Stimulated activated naive CD4-positive, alpha-beta T cell (primary cell): ENCODE measurements at places on chromosomes 7 and 10.

DNA sequence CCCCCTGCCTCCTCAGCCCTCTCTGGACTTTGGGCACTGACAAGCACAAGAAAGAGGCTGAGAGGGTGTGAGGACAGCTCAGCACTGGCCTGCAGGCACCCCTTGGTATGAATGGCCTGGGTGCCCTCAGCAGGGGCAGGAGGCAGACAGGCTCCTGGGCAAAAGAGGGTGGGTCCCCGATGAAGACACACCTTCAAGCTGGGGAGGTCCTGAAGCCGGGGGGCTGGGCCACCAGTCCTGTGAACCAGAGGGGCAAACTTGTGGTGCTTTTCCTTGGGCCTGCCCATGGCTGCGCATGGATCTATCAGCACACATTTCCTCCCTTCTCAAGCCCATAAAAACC, 22.8 kb downstream of the FAM241B start:
- no peak for DNase-seq

GRCh38 chr10:110723224-110723891, 79.2 kb downstream of the RBM20 start:
- no peak for DNase-seq

- no peak for DNase-seq
These were observed 103.2 kb upstream of the CTBP2 start for GRCh38 chr10:125263551-125263950.

- DNase-seq, result no peak
These were observed 14.4 kb upstream of the DPYSL4 start for GRCh38 chr10:132172091-132173066.

DNA sequence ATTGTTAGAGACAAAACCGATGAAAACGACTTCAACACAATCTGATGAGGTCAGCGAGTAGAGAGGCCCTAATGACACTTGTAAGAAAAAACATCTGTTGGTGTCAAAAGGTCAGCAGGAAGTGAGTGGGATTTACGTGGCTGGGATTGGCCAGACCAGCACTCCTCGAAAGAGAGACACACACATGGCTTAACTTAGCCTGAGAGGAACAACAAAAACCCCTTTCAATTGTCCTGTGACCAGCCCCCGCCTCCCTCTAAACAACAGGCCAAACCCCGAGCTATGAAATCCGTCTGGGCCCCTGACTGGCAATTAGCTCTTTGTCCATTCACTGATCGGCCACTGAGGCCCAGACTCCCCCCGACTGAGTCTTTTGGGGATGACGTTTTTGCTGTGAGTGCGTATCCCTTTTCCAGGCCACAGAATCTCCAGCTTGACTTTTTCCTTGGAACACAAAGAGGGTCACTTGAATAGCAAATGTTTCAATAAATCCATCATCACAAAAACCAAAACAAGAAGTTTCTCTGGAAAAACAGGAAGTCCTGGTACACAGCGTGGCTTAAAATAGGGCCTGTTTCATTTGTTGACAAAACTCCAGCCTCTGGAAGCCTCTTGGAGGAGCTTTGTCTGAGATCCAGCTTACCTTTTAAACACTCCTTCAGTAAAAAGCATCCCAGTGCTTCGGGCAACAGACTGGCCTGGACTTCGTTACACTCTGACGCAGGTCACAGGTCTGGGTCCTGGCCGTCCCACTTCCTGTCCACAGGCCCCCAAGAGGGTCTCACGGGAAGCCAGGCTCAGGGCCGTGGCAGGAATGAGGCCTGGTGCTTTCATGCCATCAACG, 103.0 kb downstream of the CTBP2 start:
- no peak for DNase-seq

DNA sequence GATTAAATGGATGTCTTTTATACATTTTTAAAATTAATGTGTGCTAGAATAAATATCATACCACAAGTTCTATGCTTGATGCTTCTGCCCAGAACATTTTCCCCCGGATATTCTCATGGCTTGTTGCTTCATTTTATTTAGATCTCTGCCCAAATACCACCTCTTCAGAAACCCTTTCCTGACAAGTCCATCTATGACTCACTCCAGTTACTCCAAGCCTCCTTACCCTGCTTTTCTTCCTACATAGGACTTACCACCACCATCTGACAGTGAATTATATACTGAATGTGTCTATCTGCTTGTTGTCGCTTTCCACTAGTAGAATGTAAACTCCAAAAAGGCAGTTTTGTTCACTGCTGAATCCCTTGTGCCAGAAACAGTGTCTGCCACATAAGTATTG, 19.1 kb upstream of the ERVW-1 start:
- no peak for DNase-seq

GRCh38 chr10:133378251-133379096, 588 bp upstream of the PAOX start:
- DNase-seq, result peak; percentile 67

DNA sequence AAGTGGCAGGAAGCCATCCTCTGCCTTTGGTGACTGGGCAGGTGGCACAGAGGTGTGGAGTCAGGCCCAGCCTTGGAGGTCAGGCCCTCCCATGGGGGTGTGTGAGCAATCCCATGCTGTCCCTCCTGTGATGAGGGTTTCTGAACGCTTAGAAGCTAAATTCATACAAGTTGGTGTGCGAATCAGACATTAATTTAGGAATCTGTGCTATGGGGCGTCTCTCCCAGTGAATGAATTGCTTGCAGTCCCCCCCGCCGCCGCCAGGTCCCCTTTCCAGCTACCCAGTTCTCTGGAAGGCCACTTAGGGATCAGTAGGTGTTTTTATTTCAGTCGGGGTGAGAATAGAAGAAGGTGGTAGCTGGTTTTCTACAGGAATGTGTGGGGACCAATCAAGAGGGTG, 37.5 kb downstream of the LRRC18 start:
- no peak for DNase-seq

- DNase-seq, result no peak
These were observed 639.7 kb upstream of the AUTS2 start for GRCh38 chr7:68958571-68958970.

DNA sequence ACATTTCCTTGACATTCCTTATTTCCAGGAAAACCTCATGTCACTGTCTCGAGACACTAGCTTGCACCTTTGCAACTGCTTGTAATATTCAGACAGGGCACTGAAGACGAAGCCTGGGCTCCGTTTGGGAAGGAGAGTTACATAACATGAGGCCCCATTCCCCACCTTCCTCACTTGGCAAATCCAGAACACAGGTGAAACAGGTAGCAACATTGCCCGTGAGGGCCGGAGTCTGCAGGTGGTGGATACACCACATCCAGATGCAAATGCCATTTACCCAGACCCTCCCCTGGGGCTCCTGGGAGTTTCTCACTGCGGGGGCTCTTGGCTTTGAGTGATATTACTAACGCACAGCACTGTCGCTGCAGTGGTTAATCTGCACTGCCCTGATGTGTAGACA, 491.0 kb downstream of the PTPRN2 start:
- no peak for DNase-seq

DNA sequence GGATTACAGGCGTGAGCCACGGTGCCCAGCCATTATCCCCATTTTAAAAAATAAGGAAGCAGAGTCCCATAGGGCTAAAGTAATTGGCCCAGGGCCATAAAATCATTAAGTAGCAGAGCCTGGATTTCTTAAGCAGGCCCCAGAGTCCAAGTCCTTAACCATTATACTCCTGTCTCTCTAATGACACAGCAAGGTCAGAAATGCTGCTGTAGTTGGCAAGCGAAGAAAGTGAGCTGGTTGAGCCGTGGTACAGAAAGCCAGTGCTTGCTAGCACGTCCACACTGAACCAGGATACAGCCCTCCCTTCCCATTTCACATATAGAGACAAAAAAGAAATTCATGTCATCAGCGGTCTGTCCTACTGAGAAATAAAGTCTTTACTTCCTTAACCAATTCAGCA, 562.7 kb downstream of the GALNT17 start:
- no peak for DNase-seq

GRCh38 chr7:32532716-32533115, 37.4 kb downstream of the AVL9 start:
- no peak for DNase-seq

- no peak for DNase-seq
These were observed 2.7 kb downstream of the CYCS start for GRCh38 chr7:25122373-25122772.

GRCh38 chr10:60315311-60315710, 74.4 kb downstream of the ANK3 start:
- DNase-seq, result no peak

DNA sequence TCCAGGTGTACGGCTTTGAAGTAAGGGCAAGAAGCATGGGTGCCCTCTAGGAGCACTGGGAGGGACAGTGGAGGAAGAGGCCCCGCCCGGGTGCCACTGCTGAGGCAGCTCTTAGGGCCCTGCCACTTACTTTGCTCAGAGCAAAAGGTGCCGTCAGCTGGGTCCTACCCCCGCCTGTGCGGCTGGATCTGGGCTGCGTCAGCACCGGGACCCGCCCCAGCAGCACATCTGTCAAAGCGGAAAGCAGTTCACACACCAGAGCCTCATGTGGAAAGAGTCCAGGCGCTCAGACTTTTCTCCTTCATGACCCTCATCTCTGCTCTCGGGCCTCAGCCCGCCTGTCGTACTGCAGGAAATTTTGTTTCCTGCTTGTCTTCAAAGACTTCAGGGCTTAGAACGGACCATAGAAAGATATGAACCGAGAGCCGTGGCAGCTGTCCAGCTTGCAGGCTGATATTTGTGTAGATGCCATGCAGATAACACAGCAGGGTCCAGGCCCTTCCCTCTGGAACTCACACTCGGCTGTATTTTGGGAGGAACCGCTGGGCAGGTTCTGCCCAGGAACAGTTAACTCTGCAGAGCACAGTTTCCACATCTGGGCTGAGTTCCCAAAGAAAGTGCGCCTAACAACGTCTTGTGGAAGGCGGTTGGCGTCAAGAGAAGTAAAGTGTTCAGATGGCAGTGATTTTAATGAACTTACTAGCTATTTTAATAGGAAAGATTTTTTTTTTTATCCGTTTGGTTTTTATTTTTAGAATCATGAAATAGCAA, 44.3 kb upstream of the PRKAR1B start:
- no peak for DNase-seq

GRCh38 chr7:15620491-15621185, 58.8 kb upstream of the AGMO start:
- DNase-seq, result no peak
